Stimulated activated CD4-positive, alpha-beta T cell treated with anti-CD3 and anti-CD28 coated beads, Interleukin-2, amount 100 ng/mL, for 24 hours (primary cell): ENCODE measurements at places on chromosomes 13 and 19.
A peak's percentile ranks its signal among the peaks of the same experiment; 100 is the strongest.

DNA sequence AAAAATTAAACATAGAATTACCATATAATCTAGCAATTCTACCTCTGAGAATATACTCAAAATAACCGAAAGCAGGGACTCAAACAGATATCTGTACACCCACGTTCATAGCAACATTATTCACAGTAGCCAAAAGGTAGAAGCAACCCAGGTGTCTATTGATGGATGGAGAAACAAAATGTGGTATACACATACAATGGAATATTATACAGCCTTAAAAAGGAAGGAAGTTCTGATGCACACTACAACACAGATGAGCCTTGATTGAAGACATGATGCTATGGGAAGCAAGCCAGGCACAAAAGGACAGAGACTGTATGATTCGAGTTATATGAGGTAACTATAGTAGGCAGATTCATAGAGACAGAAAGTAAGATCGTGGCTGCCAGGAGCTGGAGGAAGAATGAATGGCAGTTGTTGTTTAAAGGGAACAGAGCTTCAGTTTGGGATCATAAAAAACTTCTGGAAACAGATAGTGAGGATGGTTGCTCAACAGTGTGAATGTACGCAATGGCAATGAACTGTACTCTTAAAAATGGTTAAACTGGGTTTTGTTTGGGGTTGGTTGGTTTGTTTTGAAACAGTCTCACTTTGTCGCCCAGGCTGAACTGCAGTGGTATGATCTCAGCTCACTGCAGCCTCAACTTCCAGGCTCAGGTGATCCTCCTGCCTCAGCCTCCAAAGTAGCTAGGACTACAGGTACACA is 47.5 kb downstream of the ZIC5 start:
- DNase-seq, result no peak

DNA sequence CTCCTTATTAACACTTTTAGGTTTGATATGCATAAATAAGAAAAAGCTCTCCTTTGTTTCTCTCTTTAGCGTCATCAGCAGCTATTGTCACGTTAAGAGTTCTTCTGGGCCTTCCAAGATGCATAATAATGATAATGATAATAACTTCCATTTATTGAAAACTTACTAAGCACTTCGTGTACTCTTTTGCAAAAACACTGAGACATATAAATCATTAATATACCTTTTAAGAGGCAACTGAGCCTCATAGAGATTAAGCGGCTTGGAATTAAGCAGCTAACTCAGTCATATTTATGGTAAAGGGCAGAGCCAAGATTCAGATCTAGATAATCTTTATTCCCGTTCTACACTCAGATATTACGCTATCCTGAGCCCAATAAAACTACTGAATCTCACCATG is 1105.1 kb downstream of the OLFM4 start:
- DNase-seq, result no peak

DNA sequence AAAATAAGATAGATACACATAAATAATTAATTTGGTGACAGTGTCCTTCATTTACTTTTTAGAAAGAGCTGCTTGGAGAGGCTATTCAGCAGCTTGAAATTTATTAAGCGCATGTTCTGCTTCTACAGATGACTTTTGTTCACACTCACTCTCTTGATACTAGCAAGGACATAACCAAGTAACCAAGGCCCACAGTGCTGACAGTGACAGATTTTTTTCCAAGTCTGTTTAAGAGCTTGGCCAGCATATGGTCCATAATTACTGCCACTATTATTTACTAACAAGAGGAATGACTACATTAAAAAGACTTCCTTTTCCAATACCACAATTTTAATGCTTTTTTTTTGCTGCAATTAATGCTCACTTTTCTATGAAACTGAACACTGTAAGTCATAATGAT is 673.7 kb upstream of the MIR17HG start:
- DNase-seq, result no peak

DNA sequence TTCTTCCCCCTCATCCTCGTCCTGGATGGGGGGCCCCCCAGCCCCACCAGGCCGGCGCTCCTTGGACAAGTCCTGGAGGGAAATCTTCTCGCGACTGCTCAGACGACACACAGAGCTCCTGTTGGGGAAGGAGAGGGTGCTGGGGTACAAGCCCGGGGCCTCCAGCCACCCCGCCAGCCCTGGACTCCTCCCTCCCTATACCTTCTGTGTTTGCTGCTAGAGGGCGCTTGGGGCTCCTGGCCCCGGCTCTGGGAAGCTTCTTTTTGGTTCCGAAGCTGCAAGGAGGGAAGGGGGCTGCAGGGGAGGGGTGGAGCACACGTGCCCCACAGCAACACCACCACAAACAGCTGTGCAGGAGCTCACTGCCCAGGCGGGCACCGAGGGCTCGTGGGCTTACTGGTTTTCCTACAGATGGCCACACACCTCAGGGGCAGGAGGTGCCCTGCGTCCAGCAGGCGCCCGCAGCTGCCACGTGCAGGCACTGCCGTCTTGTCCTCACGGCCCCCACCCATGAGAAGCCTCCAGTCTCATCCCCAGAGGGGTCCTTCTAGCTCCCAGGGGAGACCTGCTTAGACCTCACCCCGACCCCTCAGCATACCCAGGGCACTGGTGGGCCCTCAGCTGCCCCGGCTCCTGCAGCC is 20.5 kb downstream of the EPS8L1 start:
- DNase-seq, result no peak

DNA sequence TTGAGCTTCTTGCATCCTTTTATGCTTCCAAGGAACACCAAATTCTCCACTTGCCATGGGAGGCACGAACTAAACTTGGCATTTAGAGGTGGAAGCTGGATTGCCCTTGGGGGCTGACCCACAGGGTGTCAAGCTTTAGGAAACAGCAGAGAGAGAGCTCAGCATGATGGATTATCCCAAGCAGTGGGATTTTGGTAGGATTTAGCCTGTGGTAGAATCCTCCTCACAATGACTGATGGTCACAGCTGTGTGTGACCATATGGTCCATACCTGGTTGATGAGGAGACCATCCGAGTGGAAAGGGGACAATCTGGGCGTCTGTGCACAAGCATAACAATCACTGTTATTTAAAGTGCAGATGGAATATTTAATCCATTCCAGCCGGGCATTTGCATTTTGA is 40.1 kb upstream of the PSG9 start:
- no peak for DNase-seq

DNA sequence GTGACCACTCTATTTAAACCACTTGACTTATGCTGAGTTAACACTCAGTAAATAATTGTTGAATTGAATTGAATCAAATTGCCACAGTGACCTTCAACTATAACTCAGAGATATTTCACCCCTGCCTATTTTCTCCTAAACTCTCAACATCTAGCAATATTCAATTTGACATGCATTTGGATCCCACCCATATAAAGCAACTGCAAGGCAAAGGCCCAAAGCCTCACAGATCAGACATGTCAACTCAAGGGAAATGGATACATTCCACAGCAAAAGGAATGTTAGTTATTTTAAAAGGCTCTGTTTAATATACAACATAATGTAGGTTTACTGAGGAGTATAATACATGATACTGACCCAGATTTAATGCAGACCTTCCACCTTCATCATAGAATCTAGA is 107.4 kb downstream of the KCTD12 start:
- DNase-seq, result no peak

DNA sequence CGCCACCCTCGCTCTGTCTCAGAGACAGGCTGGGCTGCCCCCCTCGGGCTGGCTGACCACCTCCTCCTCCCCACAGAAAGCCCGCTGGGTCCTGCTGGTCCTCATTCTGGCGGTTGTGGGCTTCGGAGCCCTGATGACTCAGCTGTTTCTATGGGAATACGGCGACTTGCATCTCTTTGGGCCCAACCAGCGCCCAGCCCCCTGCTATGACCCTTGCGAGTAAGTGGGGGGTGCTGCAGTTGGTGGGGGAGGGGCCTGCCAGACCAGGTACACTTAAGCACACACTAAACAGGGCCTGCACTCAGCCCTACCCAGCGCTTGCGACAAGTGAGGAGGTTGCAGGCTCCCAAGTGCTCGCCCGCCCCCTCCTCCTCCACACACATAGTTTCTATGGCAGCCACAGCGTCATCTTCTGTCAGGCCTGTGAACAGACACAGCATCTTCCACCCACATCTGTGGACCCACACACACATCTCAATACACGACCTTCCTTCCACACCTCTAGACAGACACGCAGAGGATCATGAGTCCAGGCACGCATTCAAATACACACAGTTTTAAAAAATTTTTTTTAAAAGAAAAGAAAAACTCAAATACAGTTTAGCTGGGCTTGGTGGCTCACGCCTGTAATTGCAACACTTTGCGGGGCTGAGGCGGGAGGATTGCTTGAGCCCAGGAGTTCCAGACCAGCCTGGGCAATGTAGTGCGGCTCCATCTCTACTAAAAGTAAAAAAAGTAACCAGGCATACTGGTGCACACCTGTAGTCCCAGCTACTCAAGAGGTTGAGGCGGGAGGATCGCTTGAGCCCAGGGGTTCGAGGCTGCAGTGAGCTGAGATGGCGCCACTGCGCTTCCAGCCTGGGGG is 18.4 kb downstream of the PLD3 start:
- no peak for DNase-seq

DNA sequence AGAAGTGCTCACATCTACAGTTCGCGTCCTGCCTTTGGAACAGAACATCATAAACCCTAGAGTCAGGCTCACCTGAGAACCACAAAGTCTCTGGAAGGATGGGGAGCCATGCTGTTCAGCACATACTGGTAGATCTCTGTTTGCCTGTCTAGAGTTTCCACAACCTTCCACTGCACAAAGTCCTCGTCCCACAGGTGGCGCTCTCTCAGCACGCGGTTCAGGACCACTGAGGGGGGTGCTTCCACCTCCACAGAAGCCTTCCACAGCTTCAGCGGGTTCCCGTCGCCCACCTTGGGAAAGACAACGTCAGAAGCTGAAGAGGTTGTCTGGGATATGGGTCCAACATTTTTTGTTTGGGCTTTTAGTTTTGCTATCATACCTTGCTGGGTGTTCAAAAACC is 93.6 kb downstream of the KL start:
- DNase-seq, result no peak

DNA sequence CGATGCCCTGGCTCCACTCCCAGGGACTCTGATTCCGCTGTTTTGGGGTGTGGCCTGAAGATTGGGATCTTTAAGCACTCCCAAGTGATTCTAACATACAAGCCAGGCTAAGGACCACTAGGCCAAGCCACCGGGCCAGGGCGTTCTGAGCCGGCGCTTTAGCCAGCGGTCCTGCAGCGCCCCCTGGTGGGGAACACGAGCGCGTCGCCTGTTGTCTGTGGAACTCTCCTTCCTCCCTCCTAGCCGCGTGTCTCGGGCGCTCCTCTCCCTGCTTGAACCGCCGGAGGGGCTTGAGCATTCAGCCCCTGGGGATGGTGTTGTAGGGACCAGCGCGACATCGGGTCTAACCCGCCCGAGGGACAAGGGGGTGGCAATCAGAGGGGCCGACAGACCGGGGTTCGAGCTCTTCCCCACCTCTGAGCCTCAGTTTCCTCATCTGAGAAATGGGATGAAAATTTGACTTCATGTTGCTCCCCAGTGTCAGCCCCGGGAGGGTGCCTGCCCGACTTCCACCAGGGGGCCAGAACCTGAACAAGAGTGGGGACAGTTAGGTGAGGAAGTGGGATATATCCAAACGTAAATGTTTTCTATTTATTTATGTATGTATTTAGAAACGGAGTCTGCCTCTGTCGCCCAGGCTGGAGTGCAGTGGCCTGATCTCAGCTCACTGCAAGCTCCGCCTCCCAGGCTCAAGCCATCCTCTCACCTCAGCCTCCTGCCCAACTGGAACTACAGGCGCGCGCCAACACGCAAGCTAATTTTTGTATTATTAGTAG is 18.0 kb upstream of the PNMA8B start:
- DNase-seq, result peak; percentile 89

GRCh38 chr19:2962018-2962670 is 15.2 kb upstream of the TLE6 start:
- DNase-seq, result peak; percentile 55

GRCh38 chr13:59601993-59602392 is 561.7 kb downstream of the DIAPH3 start:
- DNase-seq, result no peak

DNA sequence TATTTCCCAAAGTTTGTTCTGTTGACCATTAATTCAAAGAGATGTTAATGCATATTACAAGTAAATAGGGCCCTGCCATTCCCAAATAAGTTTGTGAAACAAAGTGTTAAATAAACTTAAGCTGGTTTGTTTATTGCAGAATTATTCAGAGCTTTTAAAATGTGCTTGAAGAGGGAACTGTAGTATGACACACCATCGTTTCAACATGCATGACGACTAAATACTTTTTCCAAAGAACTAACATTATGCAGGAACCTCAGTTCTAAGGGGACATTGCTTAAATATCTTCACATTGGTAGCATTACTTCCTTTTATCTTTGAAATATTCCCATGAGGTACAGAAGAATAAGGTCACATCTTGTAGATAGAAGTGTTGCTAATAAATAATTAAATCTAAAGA is 14.6 kb downstream of the LHFPL6 start:
- DNase-seq, result no peak

DNA sequence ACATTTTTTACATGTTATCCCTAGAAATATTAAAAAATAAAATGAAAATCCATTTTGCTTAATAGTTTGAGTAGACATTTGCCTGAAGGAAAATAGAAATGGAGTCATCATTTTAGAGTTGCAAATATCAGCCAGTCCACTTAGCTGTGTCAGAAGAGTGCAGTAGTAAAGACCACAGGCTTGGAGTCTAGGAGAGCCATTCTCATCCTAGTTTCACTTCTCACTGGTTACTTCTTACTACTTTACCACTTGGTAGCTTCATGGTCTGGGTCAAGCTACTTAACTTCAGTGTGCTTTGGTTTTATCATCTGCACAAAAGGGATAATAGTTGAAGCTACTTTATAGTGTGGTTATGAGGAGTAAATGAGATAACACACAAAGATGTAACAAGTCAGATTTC is 286.5 kb upstream of the NBEA start:
- DNase-seq, result no peak

DNA sequence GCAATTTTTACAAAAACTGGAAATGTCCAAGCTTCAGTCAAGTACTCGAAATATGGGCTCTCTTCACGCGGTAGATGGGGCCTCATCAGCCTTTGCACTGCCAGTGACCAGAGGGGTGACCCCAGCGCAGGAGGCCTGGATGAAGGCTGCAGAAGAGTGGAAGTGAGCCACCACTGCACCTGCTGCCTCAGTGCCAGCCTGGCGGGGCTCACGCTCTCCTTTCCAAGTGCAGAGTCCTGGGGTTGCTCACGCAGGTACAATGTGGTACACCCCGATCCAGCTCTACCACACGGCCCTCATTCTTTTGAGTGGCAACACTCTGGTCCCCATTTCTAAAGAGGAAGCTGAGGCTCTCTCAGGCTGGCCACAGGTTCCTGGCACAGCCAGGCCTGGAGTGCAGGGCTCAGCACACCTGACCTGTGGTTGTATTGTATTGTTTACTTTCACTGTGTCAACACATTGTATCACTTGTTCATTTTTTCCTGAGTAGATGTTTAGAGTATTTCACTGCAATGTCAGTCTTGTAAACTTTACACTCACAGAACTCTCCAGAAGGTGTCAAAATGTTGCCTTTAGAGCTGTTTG is 97.3 kb upstream of the SOX1 start:
- no peak for DNase-seq

GRCh38 chr13:69485991-69486592 is 621.5 kb upstream of the ATXN8OS start:
- DNase-seq, result no peak

DNA sequence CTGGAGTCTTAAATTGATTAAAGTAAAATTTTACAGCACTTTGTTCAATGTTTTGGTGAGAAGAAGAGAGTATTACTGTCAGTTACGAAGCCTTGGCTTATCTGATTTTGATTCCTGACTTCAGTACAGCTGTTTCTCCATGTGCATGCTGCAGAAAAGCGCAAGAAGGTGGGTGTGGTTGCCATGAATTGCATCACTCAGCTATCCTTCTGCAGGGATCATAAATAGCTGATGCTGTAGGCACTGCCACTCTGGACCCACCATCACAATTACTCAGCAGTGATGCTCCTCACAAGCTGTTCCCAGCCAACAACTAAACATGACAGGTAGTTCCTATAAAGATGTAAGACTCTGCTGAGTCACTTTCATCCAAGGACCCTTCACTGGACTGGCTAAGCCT is 321.2 kb downstream of the IRS2 start:
- DNase-seq, result no peak
